ENCODE measurements at places on chromosomes 3 and 15. TPM values are rescaled to one million over a fixed set of nuclear protein-coding genes. Genes with fewer than 3 reads are reported as not detected.

Gene CD200
- total RNA-seq: 79.1 TPM

Gene IGF2BP2
- 19.6 TPM for total RNA-seq

Gene CHRNA3
- total RNA-seq: 4.8 TPM

Gene C3orf33
- 15.9 TPM for total RNA-seq

Gene SYNPR
- 105 TPM for total RNA-seq

Gene SLC24A5
- 0.92 TPM for total RNA-seq

Gene GHSR
- 0.69 TPM for total RNA-seq

Gene WDR93
- total RNA-seq: 2.1 TPM

Gene GOLGA6D
- total RNA-seq: not detected

Gene SPTSSB
- total RNA-seq: 33.9 TPM

Gene SUCNR1
- 1.4 TPM for total RNA-seq

Gene DHFR2
- 7.6 TPM for total RNA-seq
